ENCODE measurements at places on chromosomes 3 and 15.

GRCh38 chr15:48609486-48609885 lies 36.0 kb downstream of the FBN1 start:
- DNase-seq, result no peak

- DNase-seq, result no peak
Measured at GRCh38 chr3:51777985-51778384, 1.1 kb downstream of the IQCF6 start.

GRCh38 chr15:81047928-81048327 lies 47.2 kb downstream of the TLNRD1 start:
- DNase-seq, result no peak

- DNase-seq, result no peak
Measured at GRCh38 chr15:34336991-34337556, 507 bp downstream of the SLC12A6 start.

GRCh38 chr3:37688756-37689155 lies 172.9 kb upstream of the CTDSPL start:
- DNase-seq, result no peak

DNA sequence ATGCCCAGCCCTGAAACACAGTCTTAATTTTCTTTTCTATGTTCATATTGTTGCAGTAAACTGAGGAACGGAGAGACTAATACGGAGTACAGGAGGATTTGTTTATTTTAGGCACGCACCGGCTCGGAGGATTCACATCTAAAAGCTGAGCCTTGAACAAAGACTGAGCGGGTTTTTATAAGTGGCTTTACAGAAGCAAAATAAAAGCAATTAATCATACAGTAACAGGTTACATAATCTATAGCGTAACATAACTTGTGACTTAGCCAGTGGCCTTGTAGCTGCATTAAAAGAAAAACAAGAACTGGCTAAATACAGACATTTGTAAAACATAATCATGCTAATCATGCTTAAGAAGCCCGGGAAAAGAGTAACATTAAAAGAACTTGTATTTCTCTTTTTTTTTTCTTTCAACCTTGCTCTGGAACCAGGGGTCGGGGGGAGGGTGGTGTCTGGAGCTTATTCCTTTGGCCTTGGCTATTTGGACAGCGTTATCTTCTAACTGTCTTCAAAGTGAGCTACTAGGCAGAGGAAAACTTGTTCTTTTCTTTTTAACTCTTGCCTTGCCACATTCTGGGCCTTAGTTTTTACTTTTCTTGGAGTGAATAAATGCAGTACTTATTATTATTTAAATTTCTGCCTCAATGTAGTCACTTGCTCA lies 17.5 kb downstream of the NUSAP1 start:
- no peak for DNase-seq

- DNase-seq, result no peak
Measured at GRCh38 chr15:100951965-100952364, 32.8 kb downstream of the LRRK1 start.

GRCh38 chr3:139491027-139491700 lies 14.8 kb upstream of the RBP2 start:
- DNase-seq, result no peak

GRCh38 chr15:100849855-100850218 lies 29.8 kb upstream of the ALDH1A3 start:
- DNase-seq, result no peak

- no peak for DNase-seq
Measured at GRCh38 chr15:91482799-91483198, 370.7 kb upstream of the SLCO3A1 start.

DNA sequence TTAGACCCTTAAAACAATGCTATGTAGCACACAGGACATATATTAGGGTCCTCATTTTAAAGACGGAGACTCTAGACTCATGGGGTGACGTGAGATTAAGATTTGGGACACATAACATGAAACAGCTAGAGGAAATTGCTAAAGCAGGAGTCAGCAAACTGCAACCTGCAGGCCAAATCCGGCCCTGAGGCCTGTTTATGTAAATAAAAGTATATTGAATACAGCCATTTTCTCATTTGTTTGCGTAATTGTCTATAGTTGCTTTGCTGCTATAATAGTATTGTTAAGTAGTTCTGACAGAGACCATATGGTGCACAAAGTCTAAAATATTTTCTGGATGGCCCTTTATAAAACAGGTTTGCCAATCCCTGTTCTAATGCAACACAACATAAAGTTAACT lies 115.5 kb downstream of the TMCO5A start:
- DNase-seq, result no peak

All from stimulated activated CD4-positive, alpha-beta T cell treated with anti-CD3 and anti-CD28 coated beads, Interleukin-1b, Interleukin-23, amount 100 ng/mL, for 48 hours (primary cell).